ENCODE measurements at places on chromosomes 2 and 18. TPM values are rescaled to one million over a fixed set of nuclear protein-coding genes. Genes with fewer than 3 reads are reported as not detected.

Gene SERPINB5
- total RNA-seq, result not detected

Gene AFF3
- 0.18 TPM for total RNA-seq

Gene MAP3K19
- total RNA-seq, result not detected

Gene GKN2
- not detected for total RNA-seq

DNA sequence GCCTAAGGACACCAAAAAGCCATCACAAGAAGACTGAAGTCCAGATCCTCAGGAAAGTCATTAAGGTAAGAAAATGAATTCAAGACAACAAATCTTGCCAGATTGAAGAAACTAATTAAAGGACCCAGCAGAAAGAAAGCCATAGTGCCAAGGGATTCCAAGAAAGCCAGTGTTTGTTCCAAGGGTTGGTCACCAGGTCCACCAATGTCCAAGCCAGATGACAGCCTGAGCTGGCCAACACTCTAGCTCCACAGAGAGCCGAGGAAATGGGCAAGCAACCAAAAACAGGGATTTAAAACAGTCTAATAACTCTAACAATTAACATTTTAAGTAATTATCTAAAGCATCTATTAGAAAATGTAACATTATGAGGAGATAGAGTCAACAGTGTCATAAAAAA, 49.2 kb downstream of the DNER start:
- DNase-seq, result no peak

- peak; percentile 83 for DNase-seq
Measured at GRCh38 chr2:203808046-203808750, 59.4 kb upstream of the CTLA4 start.
